ENCODE measurements at places on chromosomes 5 and 9.

DNA sequence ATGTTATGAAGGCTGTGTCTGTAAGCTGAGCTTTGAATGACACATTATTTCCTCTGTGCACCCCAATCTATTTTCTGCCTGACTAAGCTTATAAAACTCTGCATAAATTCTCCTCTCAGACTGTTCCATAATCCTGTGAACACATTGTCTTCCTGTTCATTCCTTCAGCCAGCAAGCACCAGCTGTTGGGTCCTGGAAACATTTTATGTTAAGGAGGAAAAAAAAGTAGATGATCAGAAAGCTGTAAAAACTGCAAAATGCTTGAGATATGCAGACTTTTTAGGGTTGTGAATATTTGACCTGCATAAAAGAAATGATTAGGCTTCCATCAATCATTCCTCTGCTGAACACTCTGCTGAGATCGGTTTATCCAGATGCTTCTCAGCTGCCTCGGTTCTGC, 1246.0 kb upstream of the DMAC1 start:
- DNase-seq, result no peak

DNA sequence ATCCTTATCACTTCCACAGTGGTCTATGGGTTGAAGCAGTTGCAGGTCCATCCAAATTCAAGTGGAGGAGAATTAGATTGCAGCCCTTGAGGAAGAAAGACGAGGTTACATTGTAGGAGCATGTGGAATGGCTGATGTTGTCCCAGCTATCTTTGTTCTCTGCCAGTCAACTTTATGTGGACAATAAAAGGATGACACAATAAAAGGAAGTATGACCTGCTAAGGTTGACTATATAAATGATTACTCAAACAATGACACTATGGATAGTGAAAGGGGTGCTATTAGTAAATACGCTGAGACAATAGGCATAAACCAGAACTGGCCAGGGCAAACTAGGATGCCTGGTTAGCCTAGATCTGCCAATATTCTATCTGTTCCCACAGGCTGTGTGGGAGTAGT, 12.8 kb upstream of the ZNF618 start:
- DNase-seq, result no peak

GRCh38 chr5:134851307-134851923, 5.6 kb downstream of the C5orf24 start:
- DNase-seq, result peak; percentile 17

- no peak for DNase-seq
Observed at GRCh38 chr5:129904667-129905472, 605 bp downstream of the CHSY3 start.

DNA sequence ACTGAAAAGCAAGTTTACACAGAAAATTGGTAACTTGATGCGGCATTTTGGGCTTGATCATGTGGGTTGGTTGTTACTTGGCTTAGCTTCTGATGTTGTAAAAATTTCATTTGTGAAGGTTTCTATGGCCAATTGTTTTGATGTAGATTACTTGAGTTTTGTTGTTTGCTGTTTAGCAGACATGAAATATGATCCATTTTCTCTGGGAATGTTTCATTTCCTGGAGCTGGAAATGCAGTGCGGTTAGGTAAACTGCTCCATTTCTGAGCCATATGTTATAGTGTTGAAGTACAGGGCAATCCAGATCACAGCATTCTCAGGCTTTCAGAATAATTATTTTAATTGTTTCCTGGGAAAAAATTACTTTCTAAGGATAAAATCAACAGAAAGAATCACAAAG, 396.9 kb downstream of the ENC1 start:
- DNase-seq, result no peak

DNA sequence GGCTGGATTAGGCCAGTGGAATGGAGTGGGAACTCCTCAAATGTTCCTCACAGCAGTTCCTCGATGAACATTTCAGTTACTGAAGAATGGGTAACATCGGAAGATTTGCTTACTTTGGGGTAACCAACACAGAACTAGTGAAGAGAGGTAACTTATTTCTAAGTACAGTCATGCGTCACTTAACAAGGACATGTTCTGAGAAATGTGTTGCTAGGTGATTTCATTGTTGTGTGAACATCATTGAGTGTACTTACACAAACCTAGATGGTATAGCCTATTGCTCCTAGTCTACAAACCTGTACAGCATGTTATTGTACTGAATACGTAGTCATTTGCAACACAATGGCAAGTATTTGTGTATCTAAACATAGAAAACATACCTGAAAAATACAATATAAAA, 228.3 kb downstream of the MAST4 start:
- no peak for DNase-seq

- DNase-seq, result no peak
Observed at GRCh38 chr9:95726756-95727155, 148.7 kb upstream of the ERCC6L2 start.

GRCh38 chr5:169850409-169850808, 129.9 kb downstream of the INSYN2B start:
- no peak for DNase-seq

DNA sequence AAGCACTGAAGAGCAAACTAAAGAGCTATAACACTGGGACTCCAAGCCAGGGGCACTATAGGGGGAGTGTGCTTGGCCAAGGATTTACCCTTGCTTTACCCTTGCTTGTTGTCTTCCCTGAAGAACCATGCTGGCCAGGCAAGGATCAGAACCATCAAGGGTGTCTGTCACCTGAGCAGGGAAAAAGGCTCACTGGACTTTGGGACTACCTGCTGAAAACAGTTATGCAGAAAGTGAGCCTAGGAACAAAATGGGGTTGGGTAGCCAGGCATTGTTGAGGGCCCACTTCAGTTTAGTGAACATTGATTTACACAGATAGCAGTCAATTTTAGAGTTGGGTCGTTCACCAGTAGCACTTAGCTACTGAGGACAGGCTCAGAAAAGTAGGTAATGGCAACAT, 8.0 kb upstream of the TMEM171 start:
- no peak for DNase-seq

DNA sequence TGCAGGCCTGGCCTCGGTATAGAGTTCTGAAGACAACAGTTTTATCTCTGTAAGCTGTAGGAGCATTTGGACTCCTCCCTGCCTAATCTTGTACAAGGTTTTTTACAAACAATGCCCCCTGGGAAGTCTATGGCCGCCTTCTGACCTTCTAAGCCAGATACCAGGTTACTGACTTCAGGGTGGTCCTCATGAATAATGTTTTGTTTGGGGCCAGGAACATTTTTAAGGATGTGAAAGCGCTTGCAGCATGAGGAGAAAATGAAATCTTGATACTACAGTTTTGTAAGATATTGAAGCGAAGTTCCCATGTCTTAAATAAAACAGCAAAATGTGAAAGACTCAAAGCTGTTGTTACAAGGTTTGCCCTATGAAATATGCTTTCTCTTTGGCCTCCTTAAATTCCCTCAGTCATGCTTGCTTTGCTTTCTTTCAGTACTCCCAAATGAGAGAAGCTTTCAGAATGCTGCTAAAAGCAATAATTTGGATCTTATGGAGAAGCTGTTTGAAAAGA, 5.2 kb downstream of the ANKDD1B start:
- DNase-seq, result no peak

DNA sequence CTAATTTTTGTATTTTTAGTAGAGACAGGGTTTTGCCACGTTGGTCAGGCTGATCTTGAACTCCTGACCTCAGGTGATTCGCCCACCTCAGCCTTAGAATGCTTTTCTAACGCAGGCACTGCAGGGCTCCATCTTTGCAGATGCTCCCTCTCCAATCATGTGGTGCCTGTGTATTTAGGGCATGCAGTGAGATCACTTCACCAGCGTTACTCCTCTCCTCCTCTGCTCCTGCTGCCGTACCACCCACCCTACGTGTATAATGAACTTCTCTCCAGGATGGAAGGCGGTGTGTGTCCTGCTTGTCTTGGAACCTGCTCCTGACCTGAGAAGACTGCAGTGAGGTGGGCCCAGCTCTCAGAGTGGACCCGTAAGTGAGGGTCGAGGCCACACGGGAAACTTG, 13.6 kb upstream of the CFAP157 start:
- DNase-seq, result no peak

- DNase-seq, result no peak
Observed at GRCh38 chr9:96609732-96610131, 9.9 kb downstream of the CDC14B start.

GRCh38 chr5:78509884-78510769, 138.4 kb downstream of the LHFPL2 start:
- DNase-seq, result no peak

- DNase-seq, result peak; percentile 57
Observed at GRCh38 chr5:124980163-124980941, 233.9 kb upstream of the ZNF608 start.

DNA sequence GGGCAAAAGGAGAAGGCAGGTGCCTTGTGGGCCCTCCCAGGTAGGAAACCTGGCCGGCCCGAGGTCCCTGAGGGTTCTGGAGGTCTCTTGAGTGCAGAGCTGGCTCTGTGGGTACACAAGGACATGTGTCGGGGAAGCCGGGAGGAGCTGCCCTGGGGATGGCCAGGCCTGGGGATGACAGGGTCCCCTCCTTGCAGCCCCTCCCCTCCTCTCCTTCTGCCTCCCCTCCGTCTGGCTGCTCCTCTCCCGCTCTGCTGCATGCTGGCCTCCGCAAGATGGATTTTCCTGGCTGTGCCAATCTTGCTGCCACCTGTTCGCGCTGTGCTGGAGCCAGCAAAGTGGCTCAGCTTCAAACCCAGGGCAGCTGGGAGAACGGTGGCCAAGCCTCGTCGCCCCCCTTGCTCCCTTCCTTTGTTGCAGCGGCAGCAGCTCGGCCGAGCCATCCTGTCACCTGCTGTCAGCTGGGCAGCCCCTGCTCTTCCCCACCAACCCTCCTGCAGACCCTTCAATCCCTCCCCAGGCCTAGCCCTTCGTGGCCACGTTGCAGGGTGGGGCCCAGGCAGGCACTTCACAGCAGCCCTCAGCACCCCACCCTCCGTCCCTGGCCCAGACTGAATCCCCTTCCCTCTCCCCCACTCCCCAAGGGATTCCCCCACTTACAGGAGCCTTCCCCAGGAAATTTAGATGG, 17.6 kb upstream of the UNC5A start:
- DNase-seq, result no peak

GRCh38 chr5:45826055-45826454, 129.9 kb upstream of the HCN1 start:
- DNase-seq, result no peak

DNA sequence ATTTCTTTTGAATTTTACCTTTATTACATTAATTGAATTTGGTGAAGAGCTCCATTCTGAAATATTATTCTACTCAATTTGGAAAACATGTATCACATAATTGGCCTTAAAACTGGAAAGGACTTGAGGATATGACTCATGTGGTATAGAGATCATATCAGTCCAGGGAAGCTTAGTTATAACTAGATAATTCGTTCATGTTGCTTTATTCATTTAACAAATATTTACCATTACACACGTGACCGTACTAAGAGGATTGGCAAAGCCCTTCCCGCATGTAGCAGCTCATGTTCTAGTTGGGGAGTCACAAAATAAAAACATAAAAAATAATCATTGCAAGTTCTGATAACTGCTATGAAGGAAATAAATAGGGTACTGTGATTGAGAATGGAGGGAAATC, 1816.5 kb downstream of the MAT2B start:
- no peak for DNase-seq

GRCh38 chr5:67031057-67031443, 165.5 kb downstream of the CD180 start:
- no peak for DNase-seq

DNA sequence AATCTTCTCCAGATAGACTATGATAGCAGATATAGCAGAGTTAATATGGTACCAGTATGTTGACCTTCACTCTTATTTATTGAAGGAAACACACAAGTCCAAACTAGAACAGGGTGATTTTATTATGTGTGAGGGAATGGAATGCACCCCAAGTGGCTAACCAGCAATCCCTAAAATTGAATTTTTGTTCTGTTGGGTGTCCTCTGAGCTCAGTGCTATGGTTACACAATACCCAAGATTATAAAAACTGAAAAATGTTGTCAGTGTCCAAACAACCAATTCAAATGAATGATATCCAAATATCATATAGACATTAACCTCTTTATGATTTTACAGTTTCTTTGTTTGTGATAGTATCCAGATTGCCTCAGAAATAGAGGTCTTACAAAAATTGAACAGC, 60.9 kb downstream of the NNT start:
- no peak for DNase-seq

- no peak for DNase-seq
Observed at GRCh38 chr5:68891718-68892117, 202.1 kb upstream of the SLC30A5 start.

DNA sequence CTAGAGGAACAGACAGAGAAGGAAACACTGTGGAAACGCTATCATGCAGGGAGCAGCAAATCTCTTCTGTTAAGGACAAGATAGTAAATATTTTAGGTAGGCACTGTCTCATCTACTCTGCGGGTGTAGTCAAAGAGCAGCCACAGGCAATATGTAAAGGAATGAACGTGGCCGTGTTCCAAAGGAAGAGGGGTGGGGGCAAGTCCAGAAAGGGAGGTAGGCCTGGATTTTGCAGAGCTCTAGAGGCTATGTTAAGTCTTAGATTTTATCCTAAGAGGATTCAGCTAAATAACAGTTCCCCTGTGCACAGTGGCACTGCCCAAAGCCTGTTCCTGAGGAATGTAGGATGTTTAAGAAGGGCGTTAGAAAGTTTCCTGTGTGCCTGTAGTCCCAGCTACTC, 161.6 kb downstream of the ACTL7B start:
- no peak for DNase-seq

DNA sequence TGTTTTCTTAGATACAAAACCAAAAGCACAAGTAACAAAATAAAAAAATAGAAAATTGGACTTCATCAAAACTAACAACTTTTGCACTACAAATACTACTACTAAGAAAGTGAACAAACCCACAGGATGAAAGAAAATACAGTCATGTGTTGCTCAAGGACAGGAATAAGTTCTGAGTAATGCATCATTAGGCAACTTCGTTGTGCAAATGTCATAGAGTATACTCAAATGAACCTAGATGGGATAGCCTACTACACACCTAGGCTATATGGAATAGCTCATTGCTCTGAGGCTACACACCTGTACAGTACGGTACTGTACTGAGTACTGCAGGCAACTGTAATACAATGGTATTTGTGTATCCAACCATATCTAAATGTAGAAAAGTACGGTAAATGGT, 88.3 kb downstream of the RAPGEF1 start:
- no peak for DNase-seq

DNA sequence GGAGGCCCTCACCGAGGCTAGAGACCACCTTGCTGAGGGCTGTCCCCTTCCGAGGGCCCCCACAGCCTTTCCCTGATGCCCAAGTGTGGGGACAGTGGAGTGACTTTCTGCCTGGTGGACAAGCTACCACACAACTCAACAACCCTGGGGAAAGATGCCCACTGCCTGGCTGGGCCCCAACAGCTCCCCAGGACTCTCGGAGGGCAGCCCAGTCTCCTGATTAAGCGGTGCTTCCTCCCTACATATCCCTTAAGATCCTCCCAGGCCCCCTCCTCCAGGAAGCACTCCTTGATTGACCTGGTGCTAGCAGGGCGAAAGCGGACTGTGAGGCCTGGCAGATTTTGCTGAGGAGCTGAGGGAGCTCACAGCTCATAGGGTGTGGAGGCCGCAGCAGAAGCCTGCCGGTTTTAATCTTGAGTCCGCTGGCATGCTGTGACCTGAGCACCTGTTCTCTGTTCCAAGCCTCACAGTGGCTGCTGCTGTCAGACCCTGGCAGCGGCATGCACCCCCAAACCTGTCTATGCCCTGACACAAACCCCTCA, 2.2 kb downstream of the NSMF start:
- DNase-seq, result no peak

GRCh38 chr5:14588145-14588544, 6.6 kb downstream of the OTULINL start:
- DNase-seq, result no peak

- DNase-seq, result no peak
Observed at GRCh38 chr5:124200381-124200780, 546.1 kb downstream of the ZNF608 start.

Data from NCI-H2227 treated with DMSO at 0.1 percent for 48 hours (cell line).